ENCODE measurements at places on chromosomes 3 and 15.
A peak's percentile ranks its signal among the peaks of the same experiment; 100 is the strongest.

- DNase-seq = no peak
Observed at GRCh38 chr3:13537244-13537908, 11.5 kb upstream of the FBLN2 start.

DNA sequence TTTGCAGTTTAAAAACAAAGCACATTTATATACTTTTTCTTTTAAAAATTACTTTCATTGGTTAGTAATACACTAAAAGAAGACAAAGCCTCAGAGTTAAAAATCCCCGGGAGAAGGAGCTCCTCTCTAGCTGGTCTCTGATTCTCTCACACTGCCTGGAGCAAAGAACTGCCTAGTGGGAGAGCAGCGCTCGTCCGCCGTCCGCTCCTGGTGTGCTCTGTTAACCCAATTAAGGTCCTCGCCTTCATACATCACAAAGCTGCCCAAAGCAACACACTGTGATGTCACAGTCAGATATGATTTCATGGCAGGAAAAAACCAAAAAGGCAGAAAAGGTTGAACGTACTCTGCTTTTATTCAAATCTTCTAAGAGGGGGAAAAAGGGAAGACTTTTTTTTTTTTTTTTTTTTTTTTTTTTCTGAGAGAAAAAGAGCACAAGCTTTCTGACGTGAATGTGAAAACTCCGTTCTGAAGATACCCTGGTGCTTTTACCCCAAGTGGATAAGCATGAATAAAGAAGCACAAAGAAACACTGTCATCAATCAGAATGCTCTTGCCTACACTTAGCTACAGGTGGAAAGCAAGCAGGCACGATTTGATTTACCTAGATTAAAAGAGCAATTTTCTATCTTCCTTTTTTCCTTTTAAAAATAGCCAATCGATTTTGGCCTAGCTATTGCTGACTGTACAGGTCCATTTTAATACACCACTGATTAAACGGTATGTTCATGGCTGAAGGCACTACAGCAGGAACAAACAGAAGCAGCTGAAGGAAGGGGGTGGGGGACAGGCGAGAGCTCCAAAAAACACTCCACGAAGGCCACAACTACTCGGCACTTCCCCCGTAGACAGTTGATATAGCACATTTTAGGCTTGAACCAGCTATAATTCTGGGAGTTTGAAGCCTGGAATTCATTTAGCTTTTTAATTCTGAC, 115.2 kb downstream of the TIGIT start:
- no peak for DNase-seq

DNA sequence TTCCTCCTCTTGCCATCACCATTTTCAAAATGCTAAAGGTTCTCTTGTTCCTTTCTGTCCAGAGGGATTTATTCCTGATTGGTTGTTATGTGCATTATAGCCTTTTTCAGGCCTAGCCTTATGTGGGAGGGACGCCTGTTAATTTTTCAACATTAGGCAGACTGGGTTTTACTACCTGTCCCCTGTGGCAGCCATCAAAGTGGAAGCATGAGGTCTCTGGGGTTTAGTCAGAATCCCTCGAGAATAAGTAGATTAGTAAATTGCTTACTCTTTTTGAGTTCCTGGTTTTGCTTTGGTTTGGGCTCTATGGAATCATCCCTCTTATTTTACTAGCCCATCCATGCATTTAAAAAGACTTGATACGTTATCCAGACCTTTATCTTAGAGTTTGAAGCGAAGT, 32.4 kb downstream of the PAK2 start:
- no peak for DNase-seq

GRCh38 chr3:123449997-123450604, 1.2 kb upstream of the ADCY5 start:
- DNase-seq = no peak

DNA sequence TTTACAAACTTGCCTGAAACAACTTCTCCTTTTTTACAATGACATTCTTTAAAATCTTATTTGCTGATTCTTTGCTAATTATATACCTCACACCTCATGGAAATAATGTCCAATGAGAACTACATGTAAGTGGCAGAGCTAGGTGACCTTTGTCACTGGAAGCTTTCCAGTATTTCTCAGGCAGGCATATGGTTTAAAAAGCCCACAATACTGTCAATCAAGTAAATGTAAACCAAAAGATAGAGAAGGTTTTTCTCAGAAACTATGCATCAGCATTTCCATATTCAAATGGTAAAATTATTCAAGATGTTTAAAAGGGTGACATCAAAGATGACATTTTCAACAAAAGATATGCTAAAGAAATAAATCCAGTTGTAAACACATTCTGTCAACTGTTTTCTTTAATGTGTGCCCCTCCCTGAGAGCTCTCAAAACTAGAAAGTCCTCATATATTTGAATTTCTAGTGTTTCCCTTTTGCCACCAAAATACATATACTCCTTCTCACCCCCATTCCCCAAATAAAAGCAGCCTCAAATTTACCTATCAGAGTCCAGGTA, 10.1 kb upstream of the STRIT1 start:
- no peak for DNase-seq

DNA sequence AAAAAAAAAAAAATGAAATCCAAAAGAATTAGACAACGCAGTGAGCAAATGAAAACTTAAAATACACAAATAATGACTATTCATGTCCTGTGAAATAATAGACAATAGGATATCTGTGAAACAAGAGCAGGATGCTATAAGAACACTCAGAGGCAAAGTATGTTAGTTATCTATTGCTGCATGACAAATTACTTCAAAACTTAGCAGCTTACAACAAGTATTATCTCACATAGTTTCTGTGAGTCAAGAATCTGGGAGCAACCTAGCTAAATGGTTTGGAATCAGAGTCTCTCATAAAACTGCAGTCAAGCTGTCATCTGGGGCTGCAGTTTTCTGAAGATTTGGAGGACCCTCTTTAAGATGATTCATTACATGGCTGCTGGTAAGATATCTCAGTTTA, 36.5 kb upstream of the ZMAT3 start:
- no peak for DNase-seq

DNA sequence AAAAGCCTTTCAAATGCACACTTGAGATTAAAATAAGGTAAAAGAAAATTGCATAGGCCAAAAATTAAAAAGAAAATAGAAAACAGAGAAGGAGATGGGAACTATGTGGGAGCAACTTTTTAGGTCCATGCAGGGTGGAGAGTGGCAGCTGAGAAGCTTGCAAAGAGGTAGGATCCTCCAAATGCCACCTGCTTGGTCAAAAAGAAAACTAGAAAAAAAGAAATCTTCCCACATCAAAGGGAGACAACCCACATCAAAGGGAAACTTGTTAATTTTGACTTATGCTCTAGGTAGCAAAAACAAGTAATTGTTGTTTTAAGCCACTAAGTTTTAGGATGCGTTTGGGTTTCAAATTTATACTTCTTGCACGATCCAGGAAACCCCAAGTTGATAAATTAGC, 342.9 kb downstream of the IL20RB start:
- no peak for DNase-seq

DNA sequence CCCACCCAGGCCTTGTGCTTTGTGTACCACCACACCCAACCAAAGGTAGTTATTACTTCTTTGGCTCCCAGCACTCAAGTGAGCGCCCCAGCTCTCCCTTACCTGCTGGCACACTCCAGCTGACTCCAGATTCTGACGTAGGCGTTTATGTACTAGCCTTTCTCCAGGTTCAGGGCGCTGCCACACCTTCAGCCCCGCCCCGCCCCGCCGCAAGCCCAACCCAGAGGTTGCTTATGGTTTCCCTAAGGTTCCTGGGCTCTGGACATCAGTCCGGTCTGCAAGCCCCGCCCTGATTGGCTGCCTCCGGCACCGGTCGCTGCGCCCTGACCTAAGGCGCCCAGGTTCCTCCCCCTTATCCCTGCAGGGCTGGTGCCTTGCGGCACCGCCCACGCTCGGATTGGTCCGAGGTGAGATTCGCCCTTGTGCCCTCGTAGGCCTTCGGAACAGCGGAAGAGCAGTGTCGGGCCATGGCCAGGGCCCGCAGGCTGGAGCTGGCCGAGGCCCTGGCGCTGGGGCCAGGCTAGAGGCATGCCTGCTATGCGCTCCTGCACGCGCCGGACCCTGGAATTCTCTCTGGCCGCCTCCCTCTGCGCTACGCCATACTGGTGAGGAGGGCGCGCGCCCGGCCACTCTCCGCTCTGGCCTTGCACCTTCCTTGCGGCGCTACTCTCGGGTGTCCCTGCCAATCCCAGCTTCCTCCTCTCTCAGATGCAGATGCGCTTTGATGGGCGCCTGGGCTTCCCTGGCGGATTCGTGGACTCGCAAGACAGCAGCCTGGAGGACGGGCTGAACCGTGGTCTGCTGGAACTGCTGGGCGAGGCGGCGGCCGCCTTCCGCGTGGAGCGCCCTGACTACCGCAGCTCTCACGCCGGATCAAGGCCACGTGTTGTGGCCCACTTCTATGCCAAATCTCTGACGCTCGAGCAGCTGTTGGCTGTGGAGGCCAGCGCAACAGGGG, 19.8 kb upstream of the NUDT16 start:
- DNase-seq = peak; percentile 60

- DNase-seq = no peak
Observed at GRCh38 chr3:189944285-189945145, 176.2 kb downstream of the P3H2 start.

DNA sequence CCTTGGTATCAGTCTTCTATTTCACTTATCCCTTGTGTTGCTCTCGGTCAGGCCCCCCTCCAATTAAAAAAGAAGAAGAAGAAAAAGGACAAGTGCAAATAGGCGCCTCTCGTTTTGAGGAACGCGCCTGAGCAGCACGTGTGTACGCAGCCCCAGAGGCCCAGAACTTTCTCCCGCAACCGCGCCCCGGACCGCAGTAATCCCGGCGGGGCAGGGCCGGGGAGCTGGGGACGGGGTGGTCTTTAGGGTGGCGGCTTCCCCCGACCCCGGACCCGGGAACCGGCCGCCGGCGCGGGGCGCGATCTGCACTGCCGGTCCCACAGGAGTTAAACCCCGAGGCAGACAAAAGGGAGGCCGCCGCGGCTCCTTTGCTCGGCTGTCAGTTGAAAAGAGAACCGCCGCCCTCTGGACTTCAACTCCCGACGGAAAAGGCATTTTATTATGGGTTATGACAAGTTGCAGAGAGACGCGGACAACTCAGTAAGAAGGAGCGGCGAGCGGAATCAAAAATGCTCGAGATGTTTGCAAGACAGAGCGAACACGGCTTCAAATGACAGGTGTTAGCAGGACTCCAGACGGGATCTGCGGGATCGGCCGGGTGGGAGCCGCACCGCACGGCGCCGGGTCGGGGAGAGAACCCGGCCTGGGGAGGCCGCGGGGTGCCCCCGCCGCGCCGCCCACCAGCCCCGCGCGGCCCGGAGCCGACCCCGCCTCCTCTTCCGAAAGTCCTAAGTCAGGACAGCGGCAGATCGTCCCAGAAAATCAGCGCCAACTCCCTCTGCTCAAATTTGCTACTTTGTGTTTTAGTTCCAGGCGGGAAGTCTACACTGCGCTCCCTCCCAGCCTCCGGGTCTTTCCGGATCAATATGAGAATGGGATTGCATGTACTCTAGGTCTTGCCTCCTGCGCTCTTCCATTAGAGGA, 79.0 kb downstream of the NR2F2 start:
- DNase-seq = no peak

GRCh38 chr3:120421926-120422325, 28.9 kb downstream of the FSTL1 start:
- no peak for DNase-seq

GRCh38 chr3:242602-243355, 46.2 kb downstream of the CHL1 start:
- DNase-seq = no peak

GRCh38 chr15:43082509-43082908, 23.3 kb downstream of the UBR1 start:
- no peak for DNase-seq

GRCh38 chr15:80160570-80161156, 7.9 kb downstream of the FAH start:
- peak; percentile 44 for DNase-seq

- DNase-seq = no peak
Observed at GRCh38 chr15:100533886-100534285, 5.1 kb upstream of the CERS3 start.

GRCh38 chr3:167919590-167919989, 176.1 kb downstream of the GOLIM4 start:
- DNase-seq = no peak

DNA sequence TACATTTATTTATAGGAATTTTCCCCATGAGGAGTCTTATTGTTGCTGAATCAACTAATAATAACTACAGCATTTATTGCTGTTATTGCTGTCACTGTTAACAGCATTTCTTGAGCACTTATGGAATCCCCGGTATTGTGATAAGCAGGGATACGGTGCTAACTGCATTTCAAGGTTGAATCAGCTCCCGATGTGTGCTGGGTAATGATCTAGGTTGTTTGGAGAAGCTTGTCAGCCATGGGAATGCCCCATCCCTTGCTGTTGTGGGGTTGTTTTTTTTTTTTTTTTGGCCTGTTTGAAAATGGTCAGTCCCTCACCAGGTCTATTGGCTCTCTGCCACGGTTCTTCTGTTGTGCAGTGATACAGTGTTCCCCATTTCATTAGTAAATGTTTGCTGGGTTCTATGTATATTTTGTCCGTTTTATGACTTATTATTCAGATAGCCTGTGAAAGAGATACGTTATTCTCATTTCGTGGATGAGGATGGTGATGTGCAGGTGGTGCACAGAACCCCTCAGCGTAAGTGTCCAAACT, 48.5 kb downstream of the MED12L start:
- no peak for DNase-seq

- DNase-seq = no peak
Observed at GRCh38 chr3:189787632-189788031, 156.4 kb downstream of the TP63 start.

DNA sequence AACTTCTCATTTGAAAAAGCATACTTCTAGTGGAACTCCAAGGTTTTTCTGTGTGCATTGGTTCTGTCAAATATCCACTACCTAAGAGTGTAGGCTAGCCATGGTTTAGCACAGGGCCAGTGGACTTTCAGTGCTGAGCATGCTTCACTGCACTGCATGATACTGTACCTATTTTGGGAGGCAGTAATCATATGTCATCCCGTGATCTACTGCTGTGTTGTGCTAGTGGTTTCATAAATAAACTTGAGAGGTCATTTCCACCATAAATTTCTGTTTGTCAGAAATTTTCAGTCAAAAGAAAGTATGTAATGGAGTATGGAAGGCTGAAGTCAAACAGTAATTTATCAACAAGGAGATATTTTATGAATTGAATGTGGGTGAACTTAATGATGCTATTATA, 203.6 kb downstream of the ROBO1 start:
- DNase-seq = no peak

DNA sequence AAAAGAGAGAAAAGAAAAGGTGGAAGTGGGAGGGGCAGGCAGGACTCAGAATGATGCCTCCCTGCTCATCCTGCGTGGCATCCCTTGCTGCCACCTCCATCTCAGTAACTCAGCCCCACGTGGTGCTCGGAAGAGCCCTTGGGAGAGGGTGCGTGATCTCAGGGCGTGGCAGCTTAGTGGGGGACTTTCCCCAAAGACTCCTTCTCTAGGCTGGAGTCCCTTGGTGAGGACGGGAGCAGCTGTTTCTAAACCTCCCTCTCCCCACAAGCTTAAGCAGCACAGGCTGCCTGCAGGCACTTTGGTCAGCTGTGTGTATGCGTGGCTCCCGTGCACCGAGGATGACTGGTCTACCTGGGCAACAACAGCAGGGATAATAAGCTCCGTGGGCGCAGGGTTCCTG, 7.4 kb upstream of the ANPEP start:
- no peak for DNase-seq

GRCh38 chr15:60928970-60929369, 300.1 kb downstream of the RORA start:
- DNase-seq = no peak

- DNase-seq = no peak
Observed at GRCh38 chr3:123464211-123464610, 15.3 kb upstream of the ADCY5 start.

GRCh38 chr3:111321786-111322185, 220.2 kb upstream of the CD96 start:
- DNase-seq = no peak

GRCh38 chr15:64493641-64494040, 33.3 kb downstream of the ZNF609 start:
- no peak for DNase-seq

- DNase-seq = no peak
Observed at GRCh38 chr3:123332124-123332641, 116.7 kb downstream of the ADCY5 start.
